Stimulated activated CD8-positive, alpha-beta memory T cell treated with anti-CD3 and anti-CD28 coated beads, Interleukin-7, amount 100 ng/mL, for 24 hours (primary cell): ENCODE measurements at places on chromosomes 11 and 22.

DNA sequence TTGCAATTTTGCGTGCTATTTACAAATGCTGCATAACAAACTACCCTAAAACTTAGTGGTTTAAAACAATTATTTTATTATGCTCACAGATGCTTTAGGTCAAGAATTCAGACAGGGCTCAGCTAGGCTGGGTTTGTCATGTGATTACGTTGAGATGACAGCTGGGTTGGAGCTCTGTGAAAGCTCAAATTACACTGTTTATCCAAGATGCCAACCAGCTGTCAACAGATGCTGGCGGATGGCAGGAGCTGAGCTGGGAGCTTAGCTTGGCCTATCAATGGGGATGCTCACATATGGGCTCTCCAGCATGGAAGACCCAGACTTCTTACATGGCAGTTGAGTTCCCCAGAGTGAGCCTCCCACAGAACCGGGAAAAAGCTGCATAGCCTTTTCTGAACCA lies 62.7 kb downstream of the STK33 start:
- DNase-seq: no peak

GRCh38 chr22:30610299-30610698 lies 3.3 kb downstream of the TCN2 start:
- no peak for DNase-seq

DNA sequence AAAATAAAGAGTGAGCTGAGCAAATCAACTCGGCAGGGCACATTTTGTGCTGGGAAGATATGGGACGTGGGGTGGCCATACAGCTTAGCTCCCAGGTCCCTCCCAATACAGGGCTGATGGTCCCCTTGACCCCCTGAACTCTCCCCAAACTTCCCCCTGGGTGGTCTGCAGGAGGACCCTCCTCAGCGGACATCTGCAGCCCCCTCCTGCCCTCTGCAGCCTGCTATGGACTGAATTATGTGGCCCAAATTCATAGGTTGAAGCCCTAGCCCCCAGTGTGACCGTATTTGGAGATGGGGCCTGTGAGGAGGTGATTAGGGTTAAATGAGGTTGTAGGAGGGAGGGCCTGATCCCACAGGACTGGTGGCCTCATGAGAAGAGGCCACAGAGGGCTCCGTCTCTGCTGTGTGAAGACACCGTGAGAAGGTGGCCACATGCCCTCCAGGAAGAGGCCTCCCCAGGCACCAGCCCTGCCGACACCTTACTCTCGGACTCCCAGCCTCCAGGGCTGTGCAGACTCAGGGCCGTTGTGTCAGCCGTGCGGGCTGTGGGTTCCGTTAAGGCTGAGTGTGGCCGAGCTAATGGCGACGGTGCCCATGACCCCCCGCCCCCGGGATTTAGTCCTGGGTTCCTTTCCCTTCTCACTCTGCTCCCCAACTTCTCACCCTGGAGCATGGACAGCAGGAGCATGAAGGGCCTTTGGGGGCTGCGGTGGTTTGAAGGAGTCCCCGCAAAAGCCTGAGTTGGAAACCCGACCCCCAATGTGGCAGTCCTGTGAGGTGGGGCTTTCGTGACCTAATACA lies 1042.8 kb downstream of the BRD1 start:
- DNase-seq: no peak

DNA sequence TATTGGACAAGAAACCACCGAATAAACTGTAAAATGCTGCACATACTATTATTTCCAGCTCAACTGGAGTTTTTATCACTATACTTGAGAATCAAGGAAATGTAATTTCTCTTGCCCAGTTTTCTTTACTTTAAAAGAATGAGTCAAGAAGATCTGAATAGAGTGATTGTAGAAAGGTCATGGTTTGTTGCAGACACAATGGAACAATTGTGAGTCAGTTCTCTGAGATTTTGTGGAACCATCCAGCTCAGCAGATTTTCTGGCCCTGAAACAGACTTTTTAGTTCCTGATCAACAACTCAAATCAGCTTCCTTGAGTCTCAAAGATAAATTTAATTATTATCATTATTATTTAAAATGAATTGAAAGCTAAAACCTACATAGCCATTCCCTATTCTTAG lies 1.3 kb downstream of the TCN1 start:
- DNase-seq: no peak

DNA sequence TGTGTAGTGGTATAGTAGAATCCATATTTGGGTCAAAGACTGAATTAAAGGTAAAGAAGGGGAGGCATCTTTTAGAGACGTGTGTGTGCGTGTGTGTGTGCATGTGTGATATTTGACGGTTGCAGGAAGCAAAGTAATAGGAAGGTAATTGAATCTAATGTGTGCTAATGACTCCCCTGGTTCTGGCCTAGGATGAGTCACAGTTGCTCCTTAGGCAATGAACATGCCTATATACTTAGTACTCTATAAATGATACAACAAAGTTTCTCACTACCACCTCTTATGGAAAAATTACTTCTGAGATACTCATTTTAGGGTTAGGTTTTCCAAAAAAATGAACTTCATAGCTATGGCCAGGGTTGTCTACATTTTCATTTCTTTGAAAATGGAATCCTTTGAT lies 409.6 kb downstream of the GUCY1A2 start:
- no peak for DNase-seq

- no peak for DNase-seq
These were observed 50.6 kb upstream of the APOA1 start for GRCh38 chr11:116888024-116888423.

GRCh38 chr11:122313581-122313980 lies 197.6 kb upstream of the BLID start:
- DNase-seq: no peak

GRCh38 chr11:10514202-10514601 lies 26.8 kb downstream of the RNF141 start:
- DNase-seq: no peak

DNA sequence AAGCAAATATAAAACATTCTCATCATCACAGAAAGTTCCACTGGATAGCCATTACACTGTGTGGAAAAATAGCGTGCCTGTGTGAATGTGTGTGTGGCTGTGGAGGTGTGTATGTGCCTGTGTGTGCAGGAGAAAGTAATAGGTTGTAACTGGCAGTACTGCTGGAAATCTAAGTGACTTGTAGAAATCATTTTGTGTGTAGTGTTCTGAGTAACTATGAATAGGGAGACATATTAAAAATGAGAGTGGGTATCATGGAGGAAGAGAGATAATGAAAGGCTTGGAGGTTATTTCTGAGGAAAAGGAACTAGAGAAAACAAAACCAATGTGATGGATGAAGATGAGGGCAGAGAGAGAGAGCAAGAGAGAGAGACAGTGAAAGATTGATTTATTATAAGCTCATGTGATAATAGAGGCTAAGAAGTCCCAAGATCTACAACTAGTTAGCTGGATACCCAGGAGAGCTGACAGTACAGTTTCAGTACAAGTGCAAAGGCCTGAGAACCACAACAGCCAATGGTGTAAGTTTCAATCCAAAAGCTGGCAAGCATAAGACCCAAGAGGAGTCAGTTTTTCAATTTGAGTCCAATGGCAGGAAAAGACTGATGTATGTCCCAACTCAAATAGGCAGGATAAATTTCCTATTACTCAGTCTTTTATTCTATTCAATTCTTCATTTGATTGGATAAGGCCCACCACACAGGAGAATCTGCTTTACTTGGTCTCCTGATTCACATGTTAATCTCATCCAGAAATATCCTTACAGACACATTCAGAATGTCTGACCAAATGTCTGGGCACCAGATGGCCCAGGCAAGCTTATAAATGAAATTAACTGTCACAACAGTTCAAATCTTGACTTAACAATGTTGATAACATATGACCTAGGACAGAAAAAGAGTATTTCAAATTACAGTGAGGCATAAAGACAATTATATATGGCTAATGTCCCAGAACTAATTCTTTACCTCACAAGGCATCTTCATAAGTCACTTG lies 14.9 kb downstream of the KBTBD3 start:
- DNase-seq: no peak

DNA sequence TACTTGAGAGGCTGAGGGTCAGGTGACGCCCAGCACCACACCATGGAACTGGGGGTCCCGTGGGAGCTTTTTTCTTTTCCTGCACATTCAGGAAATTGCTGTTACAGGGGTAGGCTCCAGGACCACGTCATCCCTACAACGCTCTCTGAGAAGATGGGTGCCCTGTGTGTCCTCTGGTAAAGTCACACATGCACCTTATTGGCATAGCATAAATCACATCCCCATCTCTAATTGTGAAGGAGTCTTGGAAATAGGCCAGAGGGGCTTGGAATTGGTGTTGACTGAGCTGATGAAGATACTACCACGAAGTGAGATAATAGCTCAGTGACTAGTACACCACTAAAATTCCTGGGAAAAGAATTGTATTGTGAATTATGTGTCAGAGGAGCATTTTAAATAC lies 57.6 kb downstream of the TNRC6B start:
- no peak for DNase-seq

DNA sequence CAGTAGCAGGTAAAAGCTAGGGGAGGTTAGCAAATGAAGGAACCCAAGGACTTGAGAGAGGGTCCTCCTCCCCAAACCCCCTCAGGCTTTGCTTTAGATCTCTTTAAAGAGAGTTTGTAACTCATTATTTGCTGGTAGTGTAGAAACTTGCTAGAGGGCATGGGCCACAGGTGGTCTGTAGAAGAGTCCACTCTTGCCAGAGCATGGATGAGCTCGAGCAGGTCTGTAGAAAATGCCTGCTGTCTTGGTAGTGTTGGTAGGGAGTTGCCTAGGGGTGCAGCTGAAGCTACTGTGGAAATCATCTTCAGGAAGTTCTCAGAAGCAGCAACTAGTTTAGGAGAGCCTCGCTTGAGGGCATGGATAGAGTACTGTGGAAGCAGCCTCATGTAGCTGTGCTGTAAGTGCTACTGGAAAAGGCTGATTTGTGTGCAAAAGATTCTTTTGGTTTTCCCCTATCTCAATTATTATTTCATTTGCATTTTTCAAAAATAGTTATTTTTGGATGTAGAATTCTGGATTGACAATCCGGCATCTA lies 104.3 kb downstream of the TMEM135 start:
- DNase-seq: no peak

DNA sequence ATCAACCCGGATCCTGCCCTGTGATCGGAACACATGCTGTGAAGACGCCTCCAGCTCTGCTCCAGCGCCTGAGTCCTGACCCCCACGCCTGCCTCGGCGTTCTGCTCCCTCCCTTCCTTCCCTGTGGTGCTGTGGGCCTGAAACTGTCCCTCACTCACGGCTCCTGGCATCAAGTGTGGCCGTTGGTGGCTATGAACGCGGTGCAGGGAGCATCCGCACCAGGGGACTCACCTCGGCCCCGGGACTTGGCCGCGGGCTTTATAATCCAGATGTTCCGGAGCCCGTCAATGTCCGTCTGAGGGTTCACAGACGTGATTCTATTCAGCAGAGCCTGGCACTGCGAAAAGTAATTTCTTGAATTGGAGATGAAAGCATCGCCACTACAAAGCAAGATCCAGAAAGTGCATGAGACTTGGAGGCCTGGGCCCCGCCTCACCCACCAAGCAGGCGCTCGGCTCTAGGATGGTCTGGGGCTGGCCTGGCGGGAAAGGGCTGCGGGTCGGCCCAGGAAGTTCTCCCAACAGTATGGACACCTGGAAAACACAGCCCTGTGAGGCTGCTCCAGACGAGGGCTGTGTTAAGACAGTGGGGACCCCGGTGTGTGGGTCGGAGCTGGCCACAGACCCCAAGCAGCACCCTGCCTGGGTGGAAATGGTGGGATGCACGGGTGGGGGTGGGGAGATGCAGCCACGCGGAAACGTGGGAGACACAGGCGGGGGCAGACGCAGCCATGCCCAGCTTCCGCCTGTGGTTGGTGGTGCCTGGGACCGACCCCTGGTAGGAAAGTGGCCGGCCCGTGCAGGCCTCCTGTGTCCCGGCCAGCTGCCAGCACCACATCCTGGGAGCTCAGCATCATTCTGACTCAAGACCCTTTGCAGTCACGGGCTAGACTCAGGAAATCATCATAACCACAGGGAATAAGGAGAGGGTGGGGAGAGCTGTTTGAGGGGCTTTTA lies 21.8 kb upstream of the IL17REL start:
- no peak for DNase-seq

GRCh38 chr11:69173925-69174581 lies 18.3 kb downstream of the SMIM38 start:
- no peak for DNase-seq

DNA sequence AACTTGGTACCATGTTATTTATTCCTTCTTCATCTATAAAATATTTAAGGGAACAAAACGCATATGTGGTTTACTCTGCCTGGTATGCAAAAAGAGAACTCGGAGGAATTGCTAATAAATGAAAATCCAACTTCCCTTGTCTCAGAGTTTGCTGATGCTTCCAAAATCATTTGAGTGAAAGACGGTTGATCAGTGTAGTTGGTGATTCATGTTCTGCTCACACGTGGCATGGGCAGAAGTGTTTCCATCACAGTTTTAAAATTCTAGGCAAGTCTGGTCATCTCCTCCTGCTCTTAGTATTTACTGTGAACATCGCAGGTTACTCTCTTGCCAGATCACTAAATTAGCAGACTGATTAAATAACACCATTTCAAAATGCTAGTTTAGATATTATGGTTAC lies 11.9 kb upstream of the PARVB start:
- DNase-seq: no peak

GRCh38 chr11:65609229-65609628 lies 4.8 kb downstream of the MAP3K11 start:
- DNase-seq: no peak

GRCh38 chr22:36162127-36163034 lies 1.8 kb upstream of the APOL3 start:
- DNase-seq: no peak

DNA sequence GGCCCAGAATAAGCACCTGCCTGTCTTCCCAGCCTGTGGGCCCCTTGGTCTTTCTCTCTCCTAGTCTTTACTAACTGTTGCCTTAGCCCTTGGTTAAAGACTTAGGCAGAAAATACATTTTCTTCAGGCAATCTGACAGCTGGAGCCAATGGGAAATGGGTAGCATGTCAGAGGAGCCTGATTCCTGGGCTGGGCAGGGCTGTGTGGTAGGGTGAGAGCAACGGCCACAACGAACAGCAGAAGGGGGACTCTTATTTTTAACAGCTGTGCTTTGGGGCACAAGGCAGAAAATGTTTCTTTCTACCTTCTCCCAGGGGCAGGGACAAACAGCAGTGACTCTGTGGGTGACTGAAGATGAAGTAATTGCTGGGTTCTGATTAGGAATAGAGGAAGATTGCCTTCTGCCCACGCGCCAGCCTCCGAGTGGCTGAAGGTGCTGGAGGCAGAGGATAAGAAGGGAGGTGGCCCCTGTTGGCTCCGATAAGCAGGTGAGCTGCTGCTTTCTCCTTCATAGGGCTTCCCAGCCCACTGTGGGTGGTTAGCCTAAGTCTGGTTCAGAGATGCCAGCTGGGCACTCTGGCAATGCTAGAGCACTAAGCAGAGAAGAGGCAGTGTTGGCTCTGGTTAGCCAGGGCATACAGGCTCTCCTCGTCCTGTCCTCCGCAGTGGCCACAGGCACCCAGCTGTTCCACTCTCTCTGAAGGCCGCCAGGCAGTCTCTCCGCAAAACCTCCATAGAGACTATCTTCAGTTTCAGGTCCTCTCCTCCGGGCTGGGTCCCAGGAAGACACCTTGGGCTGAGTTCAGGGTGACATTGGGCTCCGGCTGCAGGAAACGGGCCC lies 1.5 kb downstream of the YPEL4 start:
- no peak for DNase-seq

GRCh38 chr11:3096909-3097530 lies 39.8 kb upstream of the CARS1 start:
- DNase-seq: no peak
